GM23338 (cell line): ENCODE measurements at places on chromosomes 12 and 14.

DNA sequence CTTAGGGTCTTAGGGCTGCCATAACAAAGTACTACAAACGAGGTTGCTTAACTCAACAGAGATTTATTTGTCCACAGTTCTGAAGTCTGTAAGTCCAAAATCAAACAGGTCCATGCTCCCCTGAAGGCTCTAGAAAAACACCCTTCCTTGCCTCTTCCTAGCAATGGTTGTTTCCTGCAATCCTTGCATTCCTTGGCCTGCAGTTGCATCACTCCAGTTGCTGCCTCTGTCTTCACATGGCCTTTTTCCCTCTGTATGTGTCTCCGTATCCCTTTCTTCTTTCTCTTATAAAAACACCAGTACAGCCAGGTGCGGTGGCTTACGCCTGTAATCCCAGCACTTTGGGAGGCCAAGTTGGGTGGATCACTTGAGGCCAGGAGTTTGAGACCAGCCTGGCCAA, 17.4 kb downstream of the KCNMB4 start:
- DNase-seq: peak; percentile 11

- no peak for DNase-seq
These were observed 17.5 kb downstream of the PNMA1 start for GRCh38 chr14:73696466-73697400.

DNA sequence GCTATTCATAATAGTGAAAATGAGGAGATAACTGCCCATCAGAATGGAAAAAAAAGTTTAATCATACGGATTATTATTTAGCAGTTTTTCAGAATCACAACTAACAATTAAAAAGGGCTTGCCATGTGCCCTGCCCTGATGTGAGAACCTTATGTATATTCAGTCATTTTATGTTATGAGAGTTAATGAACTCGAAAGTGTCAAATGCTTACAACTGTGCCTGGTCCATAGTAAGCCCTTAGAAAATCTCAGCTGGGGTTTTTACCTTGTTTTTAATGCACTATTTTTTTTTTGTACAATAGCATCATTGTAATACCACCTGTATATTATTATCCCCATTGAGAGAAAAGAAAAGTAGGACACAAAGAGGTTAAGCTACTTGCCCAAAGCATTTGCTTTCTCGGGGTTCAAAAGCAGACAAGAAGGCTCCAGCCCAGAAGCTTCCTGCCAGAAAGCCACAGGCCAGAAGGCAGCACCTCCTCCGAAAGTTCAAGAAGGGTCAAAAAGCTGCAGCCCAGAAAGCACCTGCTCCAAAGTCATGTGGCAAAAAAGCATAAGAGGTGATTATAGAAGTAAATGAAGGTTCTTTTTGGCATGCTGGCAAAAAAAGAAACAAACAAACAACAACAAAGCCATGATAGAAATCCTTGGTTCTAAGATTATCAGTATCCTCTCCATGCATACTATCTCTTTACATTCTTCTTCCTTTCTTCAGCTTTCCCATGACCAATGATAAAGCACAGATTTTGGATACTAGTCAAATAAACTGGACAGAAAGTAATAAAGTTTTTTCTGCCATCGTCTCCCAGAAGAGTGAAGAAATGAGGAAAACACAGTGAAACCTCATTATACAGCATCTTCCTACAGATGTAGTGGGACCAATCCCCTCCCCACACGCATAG, 59.1 kb upstream of the NAP1L1 start:
- no peak for DNase-seq

- DNase-seq: no peak
These were observed 1.6 kb upstream of the WIF1 start for GRCh38 chr12:65122703-65123102.

DNA sequence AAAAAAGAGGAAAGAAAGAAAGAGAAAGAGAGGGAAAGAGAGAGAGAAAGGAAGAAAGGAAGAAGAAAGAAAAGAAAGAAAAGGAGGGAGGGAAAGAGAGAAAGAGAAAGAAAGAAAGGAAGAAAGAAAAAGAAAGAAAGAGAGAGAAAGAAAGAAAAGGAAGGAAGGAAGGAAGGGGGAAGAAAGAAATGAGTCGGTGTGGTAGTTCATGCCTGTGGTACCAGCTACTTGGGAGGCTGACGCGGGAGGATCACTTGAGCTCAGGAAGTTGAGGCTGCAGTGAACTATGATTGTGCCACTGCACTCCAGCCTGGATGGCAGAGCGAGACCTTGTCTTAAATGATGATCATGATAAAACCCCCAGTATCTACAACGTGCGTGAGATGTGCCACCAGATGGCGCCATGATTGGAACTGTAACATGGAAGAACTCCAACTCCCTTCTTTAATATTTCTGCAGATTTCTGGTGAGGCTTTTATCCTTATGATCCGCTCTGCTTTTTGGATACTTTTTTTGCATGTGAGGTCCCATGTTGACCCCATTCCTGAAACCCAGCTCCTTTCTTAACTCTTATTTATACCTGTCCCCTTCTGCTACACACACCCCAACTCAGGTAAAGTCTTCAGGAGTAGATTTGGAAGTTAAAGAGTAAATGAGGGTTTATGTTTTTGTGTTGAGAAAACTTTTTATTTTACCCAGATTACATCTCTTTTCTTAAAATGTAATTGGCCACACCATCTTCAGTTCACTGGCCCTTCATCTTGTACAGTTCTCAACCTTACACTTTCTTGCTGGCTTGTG, 25.6 kb downstream of the RNASE10 start:
- peak; percentile 93 for DNase-seq

GRCh38 chr14:99729991-99730875, 46.1 kb downstream of the CYP46A1 start:
- peak; percentile 89 for DNase-seq

DNA sequence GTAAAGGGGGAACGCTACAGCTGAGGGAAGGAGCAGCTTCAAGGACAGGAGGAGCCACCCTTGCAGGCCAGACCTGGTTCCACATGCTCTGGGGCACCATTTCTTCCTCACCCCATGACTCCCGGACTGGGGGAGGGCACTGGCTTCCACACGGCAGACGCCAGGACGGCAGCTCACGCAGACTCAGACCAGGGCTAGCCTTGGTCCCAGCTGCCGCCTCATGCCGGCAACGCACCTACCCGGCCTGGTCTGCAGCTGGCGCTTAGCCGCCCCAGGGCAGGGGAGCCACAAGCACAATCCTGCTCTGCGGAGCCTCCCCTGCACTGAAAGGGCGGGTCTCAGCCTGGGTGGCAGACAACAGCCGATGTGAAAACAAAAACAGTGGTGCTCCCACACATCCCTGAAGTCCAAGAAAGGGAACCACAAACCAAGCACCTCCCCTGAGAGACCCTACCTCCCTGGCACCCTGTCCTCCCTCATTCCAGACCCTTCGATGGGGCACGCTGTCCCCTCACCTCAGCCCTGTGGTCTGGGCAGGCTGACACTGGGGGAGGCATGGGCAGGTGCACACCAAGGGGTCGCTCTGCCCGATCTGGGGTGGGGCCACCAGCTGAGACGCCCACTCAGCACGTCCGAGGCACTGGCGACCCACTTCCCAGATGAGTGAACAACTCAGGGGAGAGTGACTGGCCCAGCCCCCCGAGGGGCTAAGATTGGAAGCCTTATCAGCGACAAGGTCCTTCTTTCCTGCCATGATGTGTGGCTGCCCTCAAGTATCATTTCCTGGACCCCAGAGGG, 65.0 kb downstream of the CHGA start:
- no peak for DNase-seq

- DNase-seq: no peak
These were observed 206.5 kb upstream of the EEA1 start for GRCh38 chr12:93135286-93136239.

DNA sequence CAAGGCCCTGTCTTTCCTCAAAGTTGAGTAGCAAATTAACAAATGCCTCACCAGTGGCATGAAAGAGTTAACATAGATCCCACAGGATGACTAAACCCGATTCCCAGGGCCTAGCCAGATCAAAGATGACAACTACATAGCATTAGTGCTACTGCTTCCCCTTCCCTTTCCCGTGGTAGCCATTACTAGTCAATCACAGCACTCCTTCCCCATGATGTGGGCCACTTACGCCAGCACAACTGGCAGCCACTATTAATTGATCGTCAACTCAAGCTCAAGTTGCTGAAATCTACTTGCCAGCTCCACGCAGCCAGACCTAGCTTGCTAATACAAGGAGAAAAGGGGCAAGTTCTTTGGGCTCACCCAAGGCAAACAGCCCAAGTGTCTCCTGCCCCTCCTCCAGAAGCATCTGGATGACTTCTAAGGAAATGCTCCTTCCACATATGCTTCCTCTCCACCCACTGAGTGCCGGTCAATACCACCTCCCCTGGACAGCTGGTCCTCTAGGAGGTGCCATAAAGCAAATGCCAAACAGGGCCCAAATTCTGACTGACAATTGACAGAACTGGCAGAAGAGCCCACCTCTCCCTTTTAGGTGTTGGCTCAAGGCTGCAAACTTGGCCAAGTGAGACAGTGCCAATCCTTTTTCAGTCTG, 72.6 kb downstream of the NUAK1 start:
- DNase-seq: no peak

DNA sequence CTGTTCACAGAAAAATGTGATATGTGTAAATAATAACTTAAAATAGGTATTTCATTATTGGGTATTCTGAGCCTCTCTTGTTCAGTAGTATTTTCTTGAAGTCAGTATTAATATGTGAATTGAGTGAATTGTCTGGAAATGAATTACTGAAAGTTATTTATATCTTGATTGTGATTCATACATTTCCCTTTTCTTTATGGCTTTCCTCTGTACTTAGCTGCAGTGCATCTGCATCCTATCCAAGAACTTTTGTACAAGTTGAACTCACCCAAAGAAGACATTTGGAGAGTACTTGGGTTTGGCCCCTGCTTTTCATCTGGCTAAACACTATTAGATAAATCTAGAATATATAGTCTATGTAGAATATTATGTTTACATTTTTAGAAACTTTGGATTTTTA, 326.0 kb downstream of the RAD51B start:
- no peak for DNase-seq

DNA sequence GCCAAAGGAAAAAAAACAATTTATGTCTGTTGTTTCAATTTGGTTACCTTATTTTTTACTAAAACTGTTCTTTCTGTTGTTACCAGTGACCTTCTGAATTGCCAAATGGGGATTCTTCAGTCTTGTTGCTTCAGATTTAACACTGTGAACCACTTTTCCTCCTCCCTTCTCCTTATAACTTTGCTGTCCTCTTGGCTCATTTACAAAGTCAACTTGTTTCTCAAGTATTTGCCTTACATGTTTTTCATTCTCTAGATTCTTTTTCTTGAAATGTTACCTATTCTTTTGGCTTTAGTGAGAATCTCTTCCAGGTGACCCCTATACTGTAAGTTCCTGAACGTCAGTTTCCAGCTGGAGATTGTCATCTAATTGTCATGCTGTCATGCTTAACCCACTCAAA, 19.4 kb downstream of the FUT8 start:
- no peak for DNase-seq

GRCh38 chr14:105858676-105859025, 332.3 kb downstream of the TMEM121 start:
- no peak for DNase-seq
